ENCODE measurements at places on chromosomes 1 and 21.

- no peak overlapping the region for H3K27ac ChIP-seq
- DNase-seq, result no peak
- no peaks in the 10 kb centered on the region for H3K36me3 ChIP-seq
Measured at GRCh38 chr1:241419986-241420385, 63.0 kb upstream of the RGS7 start.

- H3K27me3 ChIP-seq, result no peaks in the 10 kb centered on the region
- no peak for DNase-seq
- no peak overlapping the region for H3K4me3 ChIP-seq
Measured at GRCh38 chr1:186420923-186421322, 40.0 kb downstream of the PDC start.

DNA sequence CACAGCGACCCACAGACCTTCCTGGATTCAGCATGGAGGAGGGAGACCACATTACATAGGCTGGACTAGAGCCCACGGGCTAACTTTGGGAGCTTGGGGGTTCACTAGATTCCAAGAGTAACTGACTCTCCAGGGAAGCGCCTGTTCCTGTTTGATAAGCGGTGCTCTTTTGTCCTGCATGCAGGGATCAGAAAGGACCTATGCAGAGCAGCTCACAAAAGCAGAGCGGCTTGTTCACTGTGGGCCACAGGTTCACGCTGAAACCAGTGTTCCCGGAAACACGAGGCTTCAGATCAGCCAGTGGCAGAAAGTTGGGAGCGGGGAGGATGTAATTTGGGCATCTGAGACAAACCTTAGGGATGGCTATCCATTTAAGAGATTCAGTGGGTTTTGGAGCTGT lies 403.9 kb downstream of the PCP4 start:
- H3K4me1 ChIP-seq, result no peaks in the 10 kb centered on the region
- no peaks in the 10 kb centered on the region for H3K36me3 ChIP-seq
- H3K4me3 ChIP-seq, result no peak overlapping the region
- H3K27me3 ChIP-seq, result peaks cover 3% of the 10 kb centered on the region

DNA sequence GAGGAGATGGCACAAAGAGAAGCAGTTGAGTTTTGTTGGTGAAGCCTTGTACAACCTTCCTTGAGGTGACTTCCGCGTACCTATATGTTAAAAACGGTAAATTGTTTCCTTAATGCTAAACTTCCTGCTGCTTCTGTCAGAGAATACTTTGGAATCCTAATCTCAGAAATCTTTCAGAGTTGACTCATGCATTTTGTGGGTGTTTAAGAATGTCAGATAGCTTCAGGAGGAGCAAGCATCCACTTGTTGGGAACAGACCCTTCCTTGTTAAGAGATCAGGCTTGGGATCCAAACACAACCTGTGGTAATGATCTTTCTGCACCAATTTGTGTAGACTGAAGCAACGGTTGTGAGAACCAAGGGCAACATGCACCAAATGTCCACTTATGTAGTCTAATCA lies 29.5 kb downstream of the AK4 start:
- no peaks in the 10 kb centered on the region for H3K27me3 ChIP-seq
- H3K27ac ChIP-seq, result no peak overlapping the region
- no peaks in the 10 kb centered on the region for H3K36me3 ChIP-seq
- H3K4me1 ChIP-seq, result peaks cover 33% of the 10 kb centered on the region
- no peak for DNase-seq

GRCh38 chr1:113976609-113977278 lies 2.5 kb upstream of the OLFML3 start:
- H3K4me1 ChIP-seq, result peaks cover 46% of the 10 kb centered on the region
- DNase-seq, result no peak
- H3K4me3 ChIP-seq, result no peak overlapping the region

DNA sequence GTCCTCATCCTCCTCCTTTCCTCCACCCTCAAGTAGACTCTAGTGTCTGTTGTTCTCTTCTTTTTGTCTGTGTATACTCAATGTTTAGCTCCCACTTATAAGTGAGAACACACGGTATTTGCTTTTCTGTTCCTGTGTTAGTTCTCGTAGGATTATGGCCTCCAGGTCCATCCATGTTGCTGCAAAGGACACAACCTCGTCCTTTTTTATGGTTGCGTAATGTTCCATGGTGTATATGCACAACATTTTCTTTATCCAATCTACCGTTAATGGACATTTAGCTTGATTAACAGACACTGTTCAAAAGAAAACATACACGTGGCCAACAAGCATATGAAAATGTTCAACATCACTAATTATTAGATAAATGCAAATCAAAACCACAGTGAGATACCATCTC lies 44.3 kb upstream of the TMPRSS2 start:
- no peak for DNase-seq
- H3K4me3 ChIP-seq, result no peak overlapping the region
- no peak overlapping the region for H3K27ac ChIP-seq
- H3K27me3 ChIP-seq, result peaks cover 4% of the 10 kb centered on the region

- no peak overlapping the region for H3K4me3 ChIP-seq
- peak overlapping the region; percentile 37 for H3K27ac ChIP-seq
- peaks cover 10% of the 10 kb centered on the region for H3K4me1 ChIP-seq
- no peaks in the 10 kb centered on the region for H3K27me3 ChIP-seq
Measured at GRCh38 chr1:41954533-41954944, 35.8 kb upstream of the HIVEP3 start.

GRCh38 chr1:64601207-64601606 lies 131.3 kb downstream of the CACHD1 start:
- H3K4me3 ChIP-seq, result no peak overlapping the region
- no peak overlapping the region for H3K27ac ChIP-seq
- H3K36me3 ChIP-seq, result peaks cover 21% of the 10 kb centered on the region
- H3K4me1 ChIP-seq, result peaks cover 27% of the 10 kb centered on the region
- no peak for DNase-seq
- H3K27me3 ChIP-seq, result peaks cover 2% of the 10 kb centered on the region

DNA sequence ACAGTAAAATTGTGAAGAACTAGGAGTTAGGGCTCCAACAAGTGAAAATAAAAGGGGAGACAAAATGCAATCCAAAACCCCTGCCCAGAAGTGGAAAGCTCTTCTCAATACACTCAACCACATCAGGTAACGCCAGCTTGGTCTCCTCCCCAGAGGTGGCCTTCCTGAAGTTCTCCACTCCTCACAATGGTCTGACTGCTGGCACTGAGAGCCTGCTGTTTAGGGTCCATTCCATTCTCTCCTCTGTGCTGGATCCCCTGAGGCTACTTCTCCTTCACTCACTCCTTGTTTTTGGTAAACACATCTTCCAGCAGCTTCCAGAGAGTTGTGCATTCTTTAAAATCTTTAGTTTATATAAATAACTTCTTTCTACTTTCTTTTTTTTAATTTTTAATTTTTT lies 189.5 kb downstream of the KCNT2 start:
- H3K4me1 ChIP-seq, result no peaks in the 10 kb centered on the region
- H3K36me3 ChIP-seq, result no peaks in the 10 kb centered on the region
- no peak for DNase-seq

DNA sequence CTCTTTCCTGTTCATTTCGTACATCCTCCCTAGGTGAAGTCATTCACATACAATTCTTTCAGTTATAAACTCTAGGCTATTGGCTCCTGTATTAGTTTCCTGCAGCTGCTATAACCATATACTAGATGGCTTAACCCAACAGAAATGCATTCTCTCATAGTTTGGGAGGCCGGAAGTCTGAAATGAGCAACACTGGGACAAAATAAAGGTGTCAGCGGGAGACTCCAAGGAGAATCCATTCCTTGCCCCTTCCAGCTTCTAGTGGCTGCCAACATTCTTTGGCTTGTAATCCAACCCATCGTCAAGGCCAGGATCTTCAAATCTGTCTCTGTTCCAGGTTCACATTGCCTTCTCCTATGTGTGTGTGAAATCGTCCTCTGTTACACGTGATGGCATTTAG lies 71.3 kb downstream of the TOR3A start:
- H3K36me3 ChIP-seq, result peaks cover 23% of the 10 kb centered on the region
- H3K4me3 ChIP-seq, result no peak overlapping the region
- H3K27ac ChIP-seq, result no peak overlapping the region
- H3K4me1 ChIP-seq, result peaks cover 10% of the 10 kb centered on the region

DNA sequence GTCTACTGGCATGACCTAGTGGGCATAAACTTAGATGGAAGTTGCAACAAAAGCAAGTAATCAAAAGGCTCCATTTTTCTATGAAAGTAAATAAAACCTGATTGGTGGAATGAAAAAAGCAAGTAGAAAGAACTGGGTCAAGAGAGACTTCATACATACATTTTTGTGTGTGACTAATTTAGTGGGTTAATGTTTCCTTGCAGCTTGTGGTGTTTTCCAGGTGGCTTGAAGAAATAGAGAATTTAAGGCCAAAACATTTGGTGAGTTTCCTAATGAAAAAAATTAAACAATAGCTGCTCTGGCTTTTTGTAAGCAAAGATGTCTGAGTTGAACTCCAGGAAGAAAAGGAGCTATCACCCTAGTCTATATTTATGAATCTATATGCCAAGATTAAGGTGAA lies 71.0 kb downstream of the ZC3H11B start:
- no peak overlapping the region for H3K27ac ChIP-seq
- H3K4me1 ChIP-seq, result peaks cover 31% of the 10 kb centered on the region
- no peak for DNase-seq
- H3K36me3 ChIP-seq, result peaks cover 3% of the 10 kb centered on the region
- H3K4me3 ChIP-seq, result no peak overlapping the region

- peaks cover 82% of the 10 kb centered on the region for H3K27me3 ChIP-seq
- no peaks in the 10 kb centered on the region for H3K36me3 ChIP-seq
- no peak overlapping the region for H3K27ac ChIP-seq
- DNase-seq, result no peak
- H3K4me3 ChIP-seq, result no peak overlapping the region
- H3K4me1 ChIP-seq, result no peaks in the 10 kb centered on the region
Measured at GRCh38 chr1:18018366-18018765, 89.2 kb upstream of the IGSF21 start.

GRCh38 chr1:59261537-59261936 lies 35.4 kb upstream of the FGGY start:
- no peak overlapping the region for H3K27ac ChIP-seq
- no peak for DNase-seq
- H3K27me3 ChIP-seq, result no peaks in the 10 kb centered on the region
- no peaks in the 10 kb centered on the region for H3K36me3 ChIP-seq

- H3K27ac ChIP-seq, result no peak overlapping the region
- DNase-seq, result no peak
- no peaks in the 10 kb centered on the region for H3K36me3 ChIP-seq
- peaks cover 44% of the 10 kb centered on the region for H3K4me1 ChIP-seq
Measured at GRCh38 chr1:244349103-244349531, 102.6 kb downstream of the ADSS2 start.

GRCh38 chr1:35808450-35809113 lies 766 bp downstream of the AGO4 start:
- peak overlapping the region; percentile 81 for H3K27ac ChIP-seq
- peak; percentile 73 for DNase-seq
- H3K27me3 ChIP-seq, result no peaks in the 10 kb centered on the region

- no peaks in the 10 kb centered on the region for H3K4me1 ChIP-seq
- no peak overlapping the region for H3K27ac ChIP-seq
- no peak for DNase-seq
- H3K36me3 ChIP-seq, result peaks cover 5% of the 10 kb centered on the region
- H3K4me3 ChIP-seq, result no peak overlapping the region
Measured at GRCh38 chr1:81317191-81317590, 483.5 kb upstream of the ADGRL2 start.

DNA sequence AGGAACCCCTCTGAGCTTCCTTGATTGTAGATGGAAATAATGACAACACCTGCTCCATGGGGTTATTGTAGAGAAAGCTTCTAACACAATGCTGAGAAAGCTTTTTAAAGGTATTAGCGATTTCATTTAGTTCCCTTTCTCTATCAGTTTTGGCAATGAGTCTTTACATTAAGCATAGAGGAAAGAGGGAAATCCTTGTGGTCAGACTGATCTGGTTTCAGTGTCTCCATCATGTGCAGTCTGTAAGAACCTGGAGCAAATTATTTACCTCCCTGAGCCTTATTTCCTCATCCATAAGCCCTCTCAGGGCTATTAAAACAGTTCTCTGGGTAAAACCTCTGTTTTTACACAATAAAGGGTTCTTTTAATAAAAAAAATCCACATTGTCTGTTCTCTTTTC lies 87.5 kb downstream of the FGGY start:
- H3K27ac ChIP-seq, result no peak overlapping the region
- H3K4me3 ChIP-seq, result no peak overlapping the region
- peaks cover 6% of the 10 kb centered on the region for H3K36me3 ChIP-seq

GRCh38 chr1:118250232-118250631 lies 65.2 kb upstream of the SPAG17 start:
- H3K27ac ChIP-seq, result no peak overlapping the region
- no peak overlapping the region for H3K4me3 ChIP-seq
- DNase-seq, result no peak
- H3K27me3 ChIP-seq, result no peaks in the 10 kb centered on the region

DNA sequence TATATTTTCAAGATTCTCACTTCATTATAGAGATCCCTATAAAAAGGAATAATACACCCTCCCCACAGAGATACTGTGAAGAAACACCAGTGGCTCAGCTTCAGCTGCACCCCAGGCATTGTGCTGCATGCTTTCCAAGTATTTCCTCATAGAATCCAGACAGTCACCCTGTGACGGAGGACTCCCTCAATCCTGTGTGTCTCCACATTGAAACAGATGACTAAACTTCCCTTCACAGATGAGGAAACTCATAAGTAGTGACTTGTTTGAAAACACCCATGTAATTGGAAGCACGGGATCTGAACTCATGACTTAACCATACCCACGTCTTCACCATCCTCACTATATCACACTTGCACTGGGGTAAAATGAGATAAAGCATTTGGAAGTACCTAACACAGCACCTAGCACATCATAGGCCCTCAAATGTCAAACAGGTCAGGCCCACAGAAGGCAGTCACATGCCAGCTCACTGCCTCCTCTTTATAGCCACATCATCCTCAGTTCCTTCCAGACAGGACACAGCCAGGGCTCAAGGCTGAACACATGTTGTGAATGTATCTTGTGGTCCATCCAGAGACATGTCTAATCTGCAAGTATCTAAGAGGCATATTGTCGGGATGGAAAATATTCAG lies 55.2 kb downstream of the GPR161 start:
- DNase-seq, result no peak
- no peaks in the 10 kb centered on the region for H3K27me3 ChIP-seq
- peaks cover 5% of the 10 kb centered on the region for H3K4me1 ChIP-seq
- peak overlapping the region; percentile 64 for H3K27ac ChIP-seq
- H3K4me3 ChIP-seq, result no peak overlapping the region

DNA sequence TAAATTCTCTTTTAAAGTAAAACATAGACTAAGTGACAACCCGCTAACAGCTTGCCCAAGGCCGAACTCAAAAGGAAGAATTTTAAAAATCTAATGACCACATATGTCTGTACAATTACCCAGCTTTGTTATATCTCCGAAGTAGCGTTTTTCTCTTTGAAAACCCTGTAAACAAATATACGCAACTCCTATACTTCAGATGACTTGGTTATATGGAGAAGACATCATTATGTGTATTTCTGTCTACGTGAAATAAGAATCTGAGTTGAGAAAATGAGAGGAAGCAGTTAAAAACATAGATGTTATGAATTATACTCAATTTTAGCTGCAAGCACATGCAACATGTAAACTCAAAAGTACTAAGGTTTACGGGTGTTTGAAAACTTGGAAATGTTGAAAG lies 2.0 kb downstream of the PBX1 start:
- H3K27me3 ChIP-seq, result no peaks in the 10 kb centered on the region
- peaks cover 34% of the 10 kb centered on the region for H3K4me1 ChIP-seq
- peak overlapping the region; percentile 95 for H3K4me3 ChIP-seq

- no peak overlapping the region for H3K4me3 ChIP-seq
- H3K27ac ChIP-seq, result no peak overlapping the region
- H3K27me3 ChIP-seq, result no peaks in the 10 kb centered on the region
- no peaks in the 10 kb centered on the region for H3K36me3 ChIP-seq
- H3K4me1 ChIP-seq, result no peaks in the 10 kb centered on the region
- no peak for DNase-seq
Measured at GRCh38 chr1:164361927-164362326, 197.1 kb upstream of the PBX1 start.

- no peak overlapping the region for H3K27ac ChIP-seq
- H3K36me3 ChIP-seq, result peaks cover 15% of the 10 kb centered on the region
- no peak for DNase-seq
- no peak overlapping the region for H3K4me3 ChIP-seq
Measured at GRCh38 chr21:37402251-37402867, 35.8 kb downstream of the DYRK1A start.
